ENCODE measurements at places on chromosomes 7 and 10. TPM values are rescaled to one million over a fixed set of nuclear protein-coding genes. Genes with fewer than 3 reads are reported as not detected.

OR2A42 gene
- total RNA-seq, result not detected

UPK3B gene
- 0.32 TPM for total RNA-seq

VAX1 gene
- not detected for total RNA-seq

PAPOLB gene
- total RNA-seq, result under 0.01 TPM

NXPH1 gene
- total RNA-seq, result not detected

PNLIPRP2 gene
- total RNA-seq, result not detected

ABCC2 gene
- total RNA-seq, result 0.60 TPM

MSMB gene
- not detected for total RNA-seq

TAS2R3 gene
- 1.3 TPM for total RNA-seq

TMEM196 gene
- not detected for total RNA-seq

HOXA7 gene
- not detected for total RNA-seq

DLX6 gene
- not detected for total RNA-seq

POP7 gene
- 31.2 TPM for total RNA-seq

HMX2 gene
- not detected for total RNA-seq

PIP gene
- not detected for total RNA-seq

PALD1 gene
- total RNA-seq, result 0.43 TPM

FGL2 gene
- 170 TPM for total RNA-seq

MOGAT3 gene
- total RNA-seq, result not detected

OGA gene
- total RNA-seq, result 109 TPM

FAM180A gene
- 20.2 TPM for total RNA-seq

GBX1 gene
- not detected for total RNA-seq

ASIC3 gene
- not detected for total RNA-seq

ITIH2 gene
- not detected for total RNA-seq

DYDC1 gene
- total RNA-seq, result not detected

IFIT2 gene
- 9.1 TPM for total RNA-seq

SORCS1 gene
- total RNA-seq, result not detected

PHKG1 gene
- 1.0 TPM for total RNA-seq

CDH23 gene
- 0.17 TPM for total RNA-seq

ZNF786 gene
- 4.3 TPM for total RNA-seq

TMEM120A gene
- 41.1 TPM for total RNA-seq

PON3 gene
- under 0.01 TPM for total RNA-seq

CH25H gene
- 0.26 TPM for total RNA-seq

TRPV5 gene
- not detected for total RNA-seq

GSDME gene
- total RNA-seq, result 49.2 TPM

MEIG1 gene
- total RNA-seq, result 0.52 TPM

LDB3 gene
- total RNA-seq, result 0.09 TPM

LOXL4 gene
- total RNA-seq, result 13.3 TPM

TDRD1 gene
- not detected for total RNA-seq

HTR5A gene
- not detected for total RNA-seq

SLC26A3 gene
- total RNA-seq, result not detected

C1QL3 gene
- total RNA-seq, result not detected

Data from bronchial smooth muscle cell (primary cell).